ENCODE measurements at places on chromosomes 11 and 22.

DNA sequence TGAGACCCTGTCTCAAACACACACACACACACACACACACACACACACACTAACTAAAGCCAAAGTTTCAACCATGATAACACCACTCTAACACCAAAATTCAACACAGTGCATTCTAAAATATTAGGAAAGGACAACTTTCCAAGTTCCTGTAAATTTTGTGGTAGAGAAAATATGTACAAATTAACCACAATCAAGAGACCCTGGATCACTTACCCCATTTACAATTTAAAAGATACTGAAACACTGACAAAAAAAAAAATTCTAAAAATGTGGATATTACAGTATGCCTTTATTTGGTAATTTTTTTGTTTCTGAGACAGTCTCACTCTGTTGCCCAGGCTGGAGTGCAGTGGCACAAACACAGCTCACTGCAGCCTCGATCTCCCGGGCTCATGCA lies 9.7 kb downstream of the MRTFA start:
- no peak for DNase-seq

DNA sequence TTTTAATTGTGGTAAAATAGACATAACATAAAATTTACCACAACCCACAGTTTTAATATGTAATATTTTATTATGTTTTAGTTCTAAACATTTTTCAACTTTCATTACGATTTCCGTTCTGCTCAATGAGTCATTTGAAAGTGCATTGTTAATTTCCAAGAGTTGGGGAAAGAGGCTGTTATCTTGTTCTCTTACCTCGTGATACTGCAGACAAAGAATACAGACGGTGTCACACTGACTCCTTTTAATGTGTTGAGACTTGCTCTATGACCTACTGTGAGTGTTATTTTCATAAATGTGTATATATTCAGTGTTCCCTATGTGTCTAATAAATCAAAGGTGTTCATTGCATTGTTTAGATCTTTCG lies 10.8 kb upstream of the RAC2 start:
- no peak for DNase-seq

DNA sequence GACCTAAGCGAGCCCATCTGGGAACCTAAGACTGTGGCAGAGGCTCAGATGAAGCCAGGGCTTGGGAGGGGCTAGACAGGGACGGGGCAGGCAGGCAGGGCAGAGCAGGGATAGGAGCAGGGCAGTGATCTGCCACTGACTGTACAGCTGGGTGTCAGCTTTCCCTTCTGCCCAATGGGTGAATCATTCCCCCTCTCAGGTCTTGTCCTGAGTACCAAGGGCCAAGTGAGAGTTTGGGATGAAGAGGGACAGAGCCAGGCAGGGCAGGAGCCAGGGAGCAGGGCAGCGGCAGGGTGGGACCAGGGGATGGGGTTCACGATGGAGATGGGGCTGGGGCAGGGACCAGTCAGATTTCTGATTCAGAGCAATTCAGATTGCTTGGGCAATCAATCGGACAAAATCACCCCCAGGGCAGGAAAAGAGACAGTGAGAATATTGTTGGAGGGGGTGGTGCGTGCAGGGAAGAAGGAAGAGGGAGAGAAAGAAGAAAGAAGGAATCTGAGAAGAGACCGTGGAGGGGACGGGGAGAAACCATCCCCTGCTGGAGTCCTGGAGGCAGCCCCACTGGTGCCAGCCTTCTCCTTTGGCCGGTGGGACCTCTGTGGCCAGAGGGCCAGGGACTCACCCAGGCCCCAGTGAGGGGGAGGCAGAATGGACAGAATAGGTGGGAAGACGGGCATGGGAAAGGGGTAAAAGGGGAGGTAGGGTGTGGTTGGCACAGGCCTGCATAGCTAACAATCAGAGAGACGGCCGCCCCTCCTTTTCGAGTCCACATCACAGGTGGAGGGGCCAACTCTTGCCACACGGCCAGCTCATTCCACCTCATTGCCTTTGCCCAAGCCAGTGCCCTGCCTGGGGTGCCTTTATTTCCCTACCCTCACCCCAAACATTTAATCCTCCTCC lies 47.2 kb downstream of the CYTH4 start:
- no peak for DNase-seq

DNA sequence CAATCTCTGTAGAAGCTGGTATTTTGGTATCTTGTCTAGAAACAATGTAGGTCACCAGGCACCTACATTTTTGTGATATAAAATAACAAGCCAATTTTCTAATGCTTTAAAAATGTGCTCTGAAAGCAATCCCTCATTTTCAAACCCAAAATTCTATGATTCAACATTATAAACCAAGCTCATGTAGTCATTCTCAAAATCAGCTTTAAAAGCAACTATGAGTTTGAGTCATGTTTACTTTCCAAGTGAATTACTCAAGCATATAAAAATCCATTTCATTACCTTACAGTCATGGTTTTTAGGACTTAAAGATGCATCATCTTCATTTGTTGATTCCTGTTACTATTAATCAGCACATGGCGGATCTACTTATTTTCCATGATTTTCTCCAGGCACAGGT lies 216.4 kb downstream of the GRM5 start:
- DNase-seq = no peak

GRCh38 chr11:23974601-23975000 lies 522.3 kb upstream of the LUZP2 start:
- DNase-seq = no peak

DNA sequence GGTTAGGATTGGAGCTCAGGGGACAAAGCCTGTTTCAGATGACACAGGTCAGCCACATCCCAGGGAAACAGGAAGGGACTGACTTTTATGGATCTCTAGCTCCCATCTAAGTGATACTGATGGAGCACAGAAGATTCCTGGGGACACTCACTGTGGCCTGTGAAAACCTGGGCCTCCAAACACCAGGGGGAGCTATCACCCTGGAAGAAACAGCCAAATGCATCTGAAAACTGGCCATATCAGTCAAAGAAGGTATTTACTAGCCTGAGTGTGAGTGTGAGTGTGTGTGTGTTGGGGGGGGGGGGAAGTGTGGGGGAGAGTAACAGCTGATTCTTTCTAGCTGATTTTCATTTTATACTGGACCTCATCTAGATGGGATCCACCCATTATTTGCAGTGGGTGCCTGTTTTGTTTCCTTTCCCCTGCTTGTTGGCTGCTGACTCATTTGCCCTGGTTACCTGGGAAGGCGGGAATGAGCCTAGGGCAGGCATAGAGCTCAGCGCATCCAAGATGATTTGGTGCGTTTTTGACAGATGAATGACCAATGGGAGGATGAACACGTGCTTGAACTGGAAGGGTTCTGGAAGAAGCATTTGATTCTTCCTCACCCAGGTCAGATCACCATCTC lies 284.0 kb downstream of the KIRREL3 start:
- no peak for DNase-seq

- no peak for DNase-seq
These were observed 1.6 kb downstream of the NCAM1 start for GRCh38 chr11:112962579-112963367.

DNA sequence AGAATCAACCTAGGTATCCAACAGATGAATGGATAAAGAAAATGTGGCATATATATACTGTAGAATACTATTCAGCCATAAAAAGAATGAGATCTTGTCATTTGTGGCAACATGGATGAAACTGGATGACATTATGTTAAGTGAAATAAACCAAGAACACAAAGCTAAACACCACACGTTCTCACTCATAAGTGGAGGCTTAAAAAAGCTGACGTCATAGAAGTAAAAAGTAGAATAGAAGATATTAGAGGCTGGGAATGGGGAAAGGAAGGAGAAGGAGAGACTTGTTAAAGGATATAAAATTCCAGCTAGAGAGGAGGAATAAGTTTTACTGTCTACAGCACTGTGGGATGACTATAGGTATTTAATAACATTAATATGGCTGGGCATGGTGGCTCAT lies 12.9 kb downstream of the EXPH5 start:
- no peak for DNase-seq

- no peak for DNase-seq
These were observed 130.5 kb upstream of the ANO3 start for GRCh38 chr11:26201411-26201810.

DNA sequence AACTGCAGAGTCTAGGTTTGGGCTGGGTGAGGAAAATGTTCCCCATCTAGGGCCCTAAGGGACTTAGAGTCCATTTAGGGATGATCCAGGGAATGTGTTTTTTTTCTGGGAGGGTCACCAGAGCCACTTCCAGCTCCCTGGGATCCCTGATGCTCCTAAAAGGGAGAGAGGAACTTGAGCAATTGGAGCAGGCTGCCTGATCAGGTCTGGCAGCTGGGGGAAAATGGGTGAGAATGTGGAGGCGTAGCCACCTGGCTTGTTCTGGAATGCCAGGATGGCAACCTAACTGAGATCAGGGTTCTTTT lies 1.2 kb downstream of the PGAP2 start:
- DNase-seq = no peak

- DNase-seq = no peak
These were observed 636.1 kb upstream of the CCDC179 start for GRCh38 chr11:23496340-23496739.

DNA sequence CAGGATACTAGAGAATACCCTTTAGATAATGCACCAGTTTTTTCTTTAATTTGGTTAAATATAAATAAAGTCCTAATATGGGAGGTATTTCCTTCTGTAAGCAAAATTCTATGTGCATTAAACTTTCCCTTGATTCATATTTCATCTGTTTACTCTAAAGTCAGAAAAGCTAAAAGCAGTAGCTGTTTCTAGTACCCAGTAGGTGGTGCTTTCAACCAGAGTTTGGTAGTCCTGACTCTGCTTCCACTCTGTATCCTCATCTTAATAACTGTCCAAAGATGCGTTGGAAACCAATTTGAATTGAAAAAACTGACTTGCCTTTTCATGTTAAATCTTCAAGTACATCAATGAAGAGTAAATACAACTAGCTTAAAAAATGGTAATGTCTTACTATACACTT lies 1065.2 kb downstream of the JRKL start:
- no peak for DNase-seq

GRCh38 chr22:30720263-30720837 lies 25.7 kb downstream of the OSBP2 start:
- DNase-seq = no peak

DNA sequence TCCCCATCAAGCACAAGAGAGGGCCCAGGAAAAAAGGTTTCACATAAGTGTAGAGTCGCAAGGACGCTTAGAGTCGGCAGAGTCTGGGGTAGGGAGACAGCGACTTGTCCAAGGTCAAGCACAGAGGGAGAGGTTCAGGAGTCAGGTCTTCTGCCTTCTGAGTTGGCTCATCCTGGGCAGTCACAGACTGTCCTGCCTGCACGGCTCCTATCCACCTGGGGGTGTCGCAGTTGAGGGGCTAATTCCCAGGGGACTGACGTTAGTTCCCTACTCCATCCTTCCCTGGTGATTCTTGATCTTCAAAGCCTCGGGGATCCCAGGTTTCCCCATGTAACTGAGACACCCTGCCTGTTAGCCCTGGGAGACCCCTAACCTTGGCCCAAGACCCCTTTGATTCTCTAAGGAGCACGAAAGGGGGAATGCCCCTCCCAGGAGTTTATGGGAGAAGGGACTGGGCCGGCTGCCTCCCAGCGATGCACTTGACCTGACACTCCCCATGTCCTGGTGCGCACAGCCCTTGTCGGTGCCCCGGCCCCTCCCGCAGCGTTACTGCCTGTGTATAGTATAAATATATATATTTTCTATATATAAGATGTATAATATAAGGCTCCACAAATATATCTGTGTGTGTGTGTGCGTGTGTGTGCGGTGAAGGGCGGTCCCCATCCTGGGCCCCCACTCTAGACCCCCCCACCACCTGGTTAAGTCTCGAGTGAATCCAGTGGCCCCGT lies 14.7 kb upstream of the TAB1 start:
- DNase-seq = no peak

DNA sequence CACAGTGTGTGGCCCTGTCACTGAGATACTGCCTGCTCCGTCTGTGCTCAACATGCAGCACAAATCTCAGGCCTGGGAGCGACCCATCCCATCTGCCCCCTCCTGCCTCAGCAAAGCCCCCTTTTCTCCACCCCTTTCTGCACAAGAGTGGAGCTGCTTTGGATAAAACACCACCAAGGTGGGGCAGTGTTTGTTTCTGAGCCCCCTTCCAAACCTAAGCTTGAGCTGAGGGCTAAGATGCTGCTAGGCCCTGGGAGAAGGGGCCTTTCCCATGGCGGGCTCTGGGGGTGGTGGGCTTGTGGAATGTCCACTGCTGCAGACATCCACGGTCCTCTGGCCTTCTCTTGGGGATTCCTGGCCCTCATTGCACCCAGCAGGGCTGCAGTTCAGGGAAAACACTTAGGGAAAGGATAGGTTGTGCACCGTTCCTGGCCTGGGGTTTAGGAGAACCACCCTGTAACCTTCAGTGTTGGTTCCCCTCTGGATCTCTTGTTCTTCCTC lies 594.1 kb downstream of the TBC1D22A start:
- no peak for DNase-seq

DNA sequence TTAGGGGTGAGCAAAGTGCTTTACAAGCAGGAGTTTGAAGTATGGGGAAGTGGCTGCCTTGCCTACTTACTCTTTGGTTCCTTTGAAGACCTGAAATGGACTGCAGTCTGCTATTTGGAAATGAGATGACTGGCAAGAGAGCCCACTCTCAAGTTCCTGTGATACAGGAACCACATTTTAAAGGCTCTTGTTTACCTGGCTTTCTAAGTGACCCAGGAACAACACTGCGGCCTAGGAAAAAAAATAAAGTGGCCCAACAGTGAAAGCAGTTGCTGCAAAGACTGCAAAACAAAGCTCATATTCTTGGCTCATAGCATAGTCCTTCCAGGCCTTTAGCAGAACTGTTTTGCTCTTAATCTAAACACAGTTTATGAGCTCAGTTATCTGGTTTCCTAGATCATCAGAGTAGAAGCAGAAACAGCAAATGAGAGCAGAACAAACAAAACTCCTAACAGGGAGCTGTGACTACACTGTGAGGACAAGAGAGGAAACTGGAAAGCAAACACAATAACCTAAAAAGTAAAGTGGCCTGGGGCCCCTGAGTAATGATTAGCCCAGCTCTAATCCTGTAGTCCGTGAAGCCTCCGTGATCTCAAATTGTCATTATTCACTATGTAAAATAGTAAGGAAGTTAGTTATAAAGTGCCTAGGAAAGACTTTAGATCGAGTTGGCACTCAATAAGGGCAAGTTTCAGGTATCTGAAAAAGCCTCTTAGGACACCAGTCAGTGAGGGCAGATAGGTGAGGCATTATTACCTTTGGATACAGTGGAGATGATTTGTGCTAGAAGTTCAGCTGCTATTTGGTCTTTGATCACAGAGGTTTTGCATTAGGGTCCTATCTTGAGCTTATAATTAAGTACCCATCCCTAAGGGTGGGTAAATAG lies 11.5 kb downstream of the CCDC117 start:
- no peak for DNase-seq

GRCh38 chr11:12273618-12273995 lies 103.8 kb upstream of the PARVA start:
- DNase-seq = no peak

GRCh38 chr22:49764127-49764581 lies 63.5 kb downstream of the BRD1 start:
- DNase-seq = no peak

- no peak for DNase-seq
These were observed 21.6 kb downstream of the ASPHD2 start for GRCh38 chr22:26450453-26451185.

Measured in stimulated activated CD8-positive, alpha-beta memory T cell treated with anti-CD3 and anti-CD28 coated beads, Interleukin-4, amount 100 ng/mL, for 1 hour (primary cell).